ENCODE measurements at places on chromosomes 5 and 9.
A peak's percentile ranks its signal among the peaks of the same experiment; 100 is the strongest.

DNA sequence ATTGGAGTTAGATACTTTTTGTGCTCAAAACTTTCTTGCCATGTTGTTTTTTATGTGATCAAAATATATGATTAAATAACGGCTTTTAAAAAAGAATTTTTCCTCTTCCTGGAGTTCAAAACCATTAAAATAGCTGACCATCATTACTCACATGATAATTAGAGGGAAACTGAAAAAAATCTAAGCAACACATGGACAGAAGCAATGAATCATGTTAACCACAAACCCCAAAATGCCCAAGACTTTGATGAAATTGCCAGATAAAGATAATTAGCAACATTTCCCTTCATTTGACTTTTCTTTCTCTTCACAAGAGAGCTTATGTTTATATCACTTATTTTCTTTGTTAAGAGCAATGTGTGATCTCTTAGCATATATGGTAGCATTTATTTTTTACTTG, 1294.2 kb downstream of the EFNA5 start:
- no peak for DNase-seq

DNA sequence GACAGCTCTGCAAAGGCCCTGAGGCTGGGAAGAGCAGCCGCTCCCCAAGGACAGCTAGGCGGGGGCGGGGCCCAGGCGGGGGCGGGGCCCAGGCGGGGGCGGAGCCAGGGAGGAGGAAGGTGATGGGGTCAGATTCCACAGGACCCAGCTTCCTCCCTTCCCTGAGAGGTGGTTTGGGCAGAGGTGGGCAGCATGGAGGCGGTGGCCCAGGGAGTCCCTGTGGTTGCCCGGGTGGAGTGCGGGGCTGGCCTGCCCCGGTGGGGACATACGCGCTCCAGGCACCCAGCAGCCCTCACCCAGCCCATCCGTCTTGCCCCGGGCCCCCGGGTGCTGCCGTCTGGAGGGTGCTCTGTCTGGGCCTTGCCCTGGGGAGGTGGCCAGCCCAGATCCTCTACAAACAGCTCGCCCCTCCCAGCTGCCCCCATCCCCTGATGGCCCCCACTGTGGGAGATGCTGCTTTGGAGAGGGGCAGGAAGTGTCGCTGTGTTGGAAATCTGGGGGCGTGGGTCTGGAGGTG, 11.0 kb upstream of the RNU6ATAC start:
- peak; percentile 91 for DNase-seq

GRCh38 chr9:89153232-89154017, 25.2 kb downstream of the SHC3 start:
- DNase-seq, result no peak

GRCh38 chr9:136539427-136540421, 6.1 kb downstream of the NOTCH1 start:
- peak; percentile 88 for DNase-seq

DNA sequence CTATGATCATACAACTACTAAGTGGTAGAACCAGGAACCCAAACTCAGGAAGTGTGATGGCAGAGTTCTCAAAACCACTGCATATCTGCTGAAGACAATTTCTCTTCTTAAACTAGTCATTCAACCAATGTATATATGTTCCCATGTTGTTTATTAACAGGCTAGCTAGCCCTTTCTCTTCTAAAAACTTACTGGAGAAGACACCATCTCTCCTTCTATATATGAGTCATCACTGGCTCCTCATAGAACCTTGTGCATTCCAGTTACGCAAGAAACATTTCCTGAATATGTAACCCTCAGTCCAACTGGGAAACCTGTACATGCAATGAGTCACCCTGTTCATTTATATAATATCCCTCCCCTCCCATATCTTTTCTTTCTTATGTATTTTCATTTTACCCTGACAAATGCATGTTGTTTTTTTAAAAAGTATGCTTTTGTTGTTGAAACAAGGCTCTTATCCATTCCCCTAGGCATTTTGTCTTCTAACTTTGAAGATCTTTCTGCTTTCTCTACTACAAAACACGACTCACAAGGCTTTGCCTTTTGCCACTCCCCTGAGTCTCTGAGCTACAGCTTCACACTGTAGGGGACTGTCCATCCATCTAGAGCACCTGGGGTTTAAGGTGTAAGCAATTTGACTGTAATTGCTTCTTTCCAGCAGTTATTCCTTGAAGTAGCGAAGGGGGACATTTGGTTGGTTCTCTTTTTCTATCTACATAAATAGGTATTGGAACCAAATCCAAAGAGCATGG, 119.5 kb downstream of the ANXA1 start:
- DNase-seq, result no peak

- DNase-seq, result no peak
Measured at GRCh38 chr5:6176102-6176693, 202.1 kb downstream of the MED10 start.

All from H9 (cell line).